ENCODE measurements at places on chromosomes 1 and 21. TPM values are rescaled to one million over a fixed set of nuclear protein-coding genes. Genes with fewer than 3 reads are reported as not detected.

LCE1C gene
- 73.2 TPM for total RNA-seq

GPR153 gene
- total RNA-seq = 12.7 TPM

DNA sequence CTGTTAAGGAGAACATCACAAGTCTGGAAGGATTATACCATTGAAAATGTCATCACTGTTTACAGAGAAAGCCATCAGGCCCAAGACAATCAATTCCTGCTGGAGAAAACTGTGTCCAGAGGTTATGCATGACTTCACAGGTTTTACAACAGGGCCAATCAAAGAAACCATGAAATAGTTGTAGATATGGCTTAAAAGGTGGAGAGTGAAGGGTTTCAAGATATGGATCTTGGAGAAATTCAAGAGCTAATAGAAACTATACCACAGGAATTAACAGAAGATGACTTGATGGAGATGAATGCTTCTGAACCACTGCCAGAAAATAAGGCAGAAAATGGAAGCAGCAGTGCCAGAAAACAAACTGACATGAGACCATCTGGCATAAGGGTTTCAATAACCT, 30.2 kb downstream of the USP1 start:
- no peaks in the 10 kb centered on the region for H3K4me1 ChIP-seq
- DNase-seq = no peak
- H3K4me3 ChIP-seq = no peak overlapping the region
- H3K27me3 ChIP-seq = no peaks in the 10 kb centered on the region
- H3K36me3 ChIP-seq = peaks cover 63% of the 10 kb centered on the region

DNA sequence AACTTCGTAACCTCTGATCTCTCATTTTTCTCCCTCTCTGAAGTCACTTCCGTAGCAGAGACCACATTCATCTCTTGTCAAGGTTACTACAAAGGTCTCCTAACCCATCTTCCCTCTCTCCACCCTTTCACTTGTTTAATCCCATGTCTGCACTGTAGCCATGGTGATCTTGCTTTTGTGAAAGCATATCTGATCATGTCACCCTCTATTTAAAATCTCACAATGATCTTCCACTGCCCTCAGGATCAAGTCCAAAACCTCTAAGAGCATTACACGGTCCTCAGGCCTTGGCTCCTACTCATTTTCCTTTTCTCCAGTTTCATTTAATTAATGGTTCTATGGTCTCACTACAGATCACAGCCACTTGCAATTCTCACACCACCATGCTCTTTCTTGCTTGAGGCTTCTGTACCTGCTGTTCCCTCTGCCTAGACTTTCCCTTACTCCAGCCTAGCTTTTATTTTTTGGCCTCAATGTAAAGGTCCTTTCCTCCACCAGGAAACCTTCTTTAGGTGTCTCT, 12.1 kb downstream of the ARHGEF11 start:
- H3K4me3 ChIP-seq = no peak overlapping the region
- H3K27ac ChIP-seq = no peak overlapping the region
- no peaks in the 10 kb centered on the region for H3K36me3 ChIP-seq
- no peaks in the 10 kb centered on the region for H3K4me1 ChIP-seq

Measured in suprapubic skin (tissue), 4 donors.